ENCODE measurements at places on chromosomes 11 and 22.

DNA sequence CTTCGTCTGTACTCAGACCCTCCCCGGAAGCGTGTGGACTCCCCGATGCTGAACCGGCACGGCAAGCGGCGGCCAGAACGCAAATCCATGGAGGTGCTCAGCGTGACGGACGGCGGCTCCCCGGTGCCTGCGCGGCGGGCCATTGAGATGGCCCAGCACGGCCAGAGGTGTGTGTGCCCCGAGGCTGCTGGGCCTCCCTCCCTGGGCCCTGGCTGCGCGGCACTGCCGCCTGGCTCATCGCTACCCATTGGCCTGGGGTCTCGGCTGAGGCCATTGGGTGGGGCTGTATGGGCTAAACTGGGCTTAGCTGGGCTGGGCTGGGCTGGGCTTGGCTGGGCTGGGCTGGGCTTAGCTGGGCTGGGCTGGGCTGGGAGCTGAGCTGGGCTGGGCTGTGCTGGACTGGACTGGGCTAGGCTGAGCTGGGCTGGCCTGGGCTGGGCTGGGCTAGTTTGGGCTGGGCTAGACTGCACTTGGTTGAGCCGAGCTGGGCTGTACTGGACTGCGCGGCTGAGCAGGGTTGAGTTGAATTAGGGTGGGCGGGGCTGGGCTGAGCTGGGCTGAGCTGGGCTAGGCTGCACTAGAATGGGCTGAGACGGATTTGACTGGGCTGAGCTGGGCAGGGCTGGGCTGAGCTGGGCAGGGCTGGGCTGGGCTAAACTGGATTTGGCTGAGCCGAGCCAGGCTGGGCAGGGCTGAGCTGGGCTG lies 40.7 kb downstream of the MOB2 start:
- no peak for DNase-seq

- DNase-seq: no peak
Measured at GRCh38 chr11:115269191-115269950, 234.8 kb downstream of the CADM1 start.

DNA sequence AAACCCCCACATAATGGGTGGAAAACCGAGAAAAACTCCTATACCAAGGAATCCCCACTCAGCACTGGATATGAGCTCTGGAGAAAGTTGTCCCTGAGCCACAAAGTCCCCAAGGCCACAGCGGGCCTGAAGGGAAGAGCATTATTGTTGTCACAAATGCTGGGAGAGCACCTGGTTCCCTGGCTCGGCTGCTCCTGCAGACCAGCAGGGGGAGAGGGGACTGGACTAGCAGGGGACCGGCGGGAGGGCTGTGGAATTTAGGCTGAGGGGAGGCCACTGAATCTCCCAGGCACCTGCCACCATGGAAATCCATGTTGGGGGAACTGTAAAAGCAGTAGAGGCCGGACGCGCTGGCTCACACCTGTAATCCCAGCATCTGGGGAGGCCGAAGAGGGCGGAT lies 7.0 kb downstream of the PC start:
- no peak for DNase-seq

- DNase-seq: peak; percentile 42
Measured at GRCh38 chr11:86978247-86978646, 23.1 kb upstream of the FZD4 start.

DNA sequence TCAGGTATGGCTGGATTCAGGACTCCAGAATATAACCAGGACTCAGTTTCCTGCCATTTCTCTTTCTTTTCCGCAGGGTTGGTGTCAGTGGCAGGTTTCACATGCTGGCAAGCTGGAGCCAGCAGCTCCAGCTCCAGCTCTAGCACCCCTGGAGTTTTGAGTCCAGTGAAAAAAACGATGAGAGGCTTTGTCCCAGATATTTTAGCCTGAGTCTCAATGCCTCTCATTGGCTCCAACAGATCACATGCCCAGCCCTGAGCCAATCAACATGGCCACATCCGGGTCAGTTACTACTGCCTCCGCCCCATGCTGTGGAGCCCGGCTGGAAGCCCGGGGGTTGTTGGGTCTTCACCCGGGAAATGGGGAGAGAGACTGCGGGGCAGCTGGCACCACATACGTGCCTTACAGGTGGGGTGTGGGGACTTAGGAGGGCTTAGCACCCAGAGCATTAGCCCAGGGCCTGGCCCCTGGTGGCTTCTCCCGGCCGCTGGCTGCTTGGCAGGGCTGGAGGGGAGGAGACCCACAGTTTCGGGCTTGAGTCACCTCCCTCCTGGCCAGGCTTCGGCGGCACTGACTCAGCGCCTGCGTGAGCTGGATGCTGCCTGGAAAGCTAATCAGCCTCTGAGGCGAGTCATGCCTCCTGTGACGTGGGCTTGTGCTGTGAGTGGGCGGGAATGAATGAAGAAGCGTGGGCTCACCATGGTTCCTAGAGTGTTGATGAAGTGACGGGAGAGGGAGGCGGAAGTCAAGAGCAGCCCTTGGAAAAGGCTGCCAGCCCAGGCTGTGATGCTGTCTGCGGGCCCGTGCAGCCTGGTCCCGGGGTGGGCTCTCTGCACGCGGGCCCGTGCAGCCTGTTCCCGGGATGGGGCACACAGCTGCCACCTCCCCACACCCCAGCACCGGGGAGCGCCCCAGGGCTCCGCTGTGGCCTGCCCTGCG lies 15.3 kb upstream of the MRTFA start:
- peak; percentile 100 for DNase-seq

DNA sequence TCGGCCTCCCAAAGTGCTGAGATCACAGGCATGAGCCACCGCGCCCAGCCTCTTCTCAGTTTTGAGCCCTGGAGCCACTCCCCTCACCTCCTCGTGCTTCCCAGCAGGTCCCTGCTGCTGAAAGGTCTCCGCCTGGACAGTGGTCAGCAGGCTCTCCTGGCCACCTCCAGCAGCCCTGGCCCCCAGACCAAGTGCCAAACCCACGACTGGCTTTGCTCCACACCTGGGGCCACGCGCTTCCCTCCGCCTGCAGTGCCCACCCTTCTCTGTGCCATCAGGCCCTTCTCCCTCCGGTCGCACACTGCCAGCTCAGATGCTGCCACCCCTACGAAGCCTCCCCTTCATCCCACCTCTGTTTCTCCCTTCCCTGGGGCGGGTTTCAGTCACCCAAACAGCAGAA lies 12.8 kb downstream of the FRMD8 start:
- DNase-seq: no peak

GRCh38 chr11:45993531-45994001 lies 71.1 kb downstream of the LARGE2 start:
- DNase-seq: no peak

GRCh38 chr11:17458268-17458667 lies 18.4 kb downstream of the ABCC8 start:
- DNase-seq: no peak

- no peak for DNase-seq
Measured at GRCh38 chr11:73204711-73205121, 13.4 kb upstream of the P2RY2 start.

GRCh38 chr11:29300420-29300819 lies 716.4 kb downstream of the KCNA4 start:
- DNase-seq: no peak

GRCh38 chr22:49047447-49047846 lies 780.2 kb downstream of the BRD1 start:
- DNase-seq: no peak
